ENCODE measurements at places on chromosomes 7 and 10. TPM values are rescaled to one million over a fixed set of nuclear protein-coding genes. Genes with fewer than 3 reads are reported as not detected.

DNA sequence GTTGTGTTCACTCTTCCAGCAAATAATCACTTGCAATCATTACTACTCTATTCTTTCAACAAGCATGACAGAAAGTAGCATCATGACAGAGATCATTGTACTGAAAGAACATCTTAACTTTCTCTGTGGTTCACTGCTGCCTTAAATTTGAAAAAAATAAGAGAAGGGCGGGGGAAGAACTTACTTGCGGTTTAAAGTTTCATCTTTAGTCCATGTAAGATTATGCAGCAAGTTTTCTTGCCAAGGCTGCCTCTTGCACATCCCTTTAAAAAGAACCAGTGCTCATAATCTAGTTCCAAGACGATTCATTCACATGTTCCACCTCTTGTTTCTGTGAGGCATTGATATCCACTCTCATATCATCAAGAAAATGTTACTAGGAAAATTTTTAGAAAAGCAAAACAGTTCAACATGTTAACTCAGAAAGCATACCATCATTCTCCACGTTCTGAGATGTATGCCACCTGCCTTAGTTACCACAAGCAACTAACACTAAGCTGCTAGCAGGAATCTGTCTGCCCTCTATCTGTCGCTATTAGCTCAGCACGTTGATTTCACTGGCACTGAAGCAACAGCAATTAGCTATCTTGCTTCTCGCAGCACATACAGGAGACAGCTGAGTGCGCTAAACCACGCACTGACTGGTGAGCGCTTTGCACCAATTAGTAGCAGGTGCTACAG is at the start of gene PCDH15:
Gene PCDH15, minus strand, starts transcription at position 491 of the 681 bp plus-strand sequence. CDS start 136,969 bp downstream, outside the sequence.
- peak; percentile 21 for DNase-seq

The SLC16A9 gene
- 0.26 TPM for total RNA-seq

DNA sequence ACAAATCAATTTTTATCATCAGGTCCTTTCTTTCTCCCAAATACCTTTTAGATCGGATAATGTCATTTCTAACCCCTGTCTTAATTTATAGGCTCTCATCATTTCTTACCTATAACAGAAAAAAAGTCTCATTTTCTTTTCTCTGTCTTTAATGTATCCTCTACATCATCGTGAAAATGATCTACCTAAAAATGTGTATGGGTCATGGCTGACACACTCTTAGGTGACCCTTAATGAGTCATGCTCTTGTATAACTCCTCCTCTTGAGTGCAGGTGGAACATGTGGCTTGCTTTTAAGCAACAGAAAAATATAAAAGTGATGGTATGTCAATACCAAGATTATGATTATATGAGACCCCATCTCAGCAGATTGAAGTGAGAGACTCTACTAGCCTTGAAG is 139.4 kb downstream of the SEMA3C start:
- no peak for DNase-seq

DNA sequence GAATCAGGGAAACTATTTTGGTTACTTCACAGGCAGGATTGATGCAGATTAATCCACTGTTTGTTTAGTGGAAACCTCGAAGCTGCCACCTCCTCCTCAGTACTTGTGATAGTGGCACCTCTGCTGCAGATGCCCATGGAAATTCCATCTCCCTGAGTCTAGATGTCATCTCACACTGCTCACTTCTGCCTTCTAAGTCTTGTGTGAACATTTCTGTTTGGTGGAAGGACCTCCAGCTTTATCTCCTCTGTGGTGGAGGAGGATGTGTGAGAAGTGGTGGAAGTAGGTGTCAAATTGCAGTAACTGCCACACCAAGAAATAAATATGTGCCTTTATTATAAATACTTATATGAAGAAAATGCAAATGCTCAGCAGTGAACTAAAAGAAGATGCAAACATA is 25.8 kb upstream of the GPR141 start:
- no peak for DNase-seq

DNA sequence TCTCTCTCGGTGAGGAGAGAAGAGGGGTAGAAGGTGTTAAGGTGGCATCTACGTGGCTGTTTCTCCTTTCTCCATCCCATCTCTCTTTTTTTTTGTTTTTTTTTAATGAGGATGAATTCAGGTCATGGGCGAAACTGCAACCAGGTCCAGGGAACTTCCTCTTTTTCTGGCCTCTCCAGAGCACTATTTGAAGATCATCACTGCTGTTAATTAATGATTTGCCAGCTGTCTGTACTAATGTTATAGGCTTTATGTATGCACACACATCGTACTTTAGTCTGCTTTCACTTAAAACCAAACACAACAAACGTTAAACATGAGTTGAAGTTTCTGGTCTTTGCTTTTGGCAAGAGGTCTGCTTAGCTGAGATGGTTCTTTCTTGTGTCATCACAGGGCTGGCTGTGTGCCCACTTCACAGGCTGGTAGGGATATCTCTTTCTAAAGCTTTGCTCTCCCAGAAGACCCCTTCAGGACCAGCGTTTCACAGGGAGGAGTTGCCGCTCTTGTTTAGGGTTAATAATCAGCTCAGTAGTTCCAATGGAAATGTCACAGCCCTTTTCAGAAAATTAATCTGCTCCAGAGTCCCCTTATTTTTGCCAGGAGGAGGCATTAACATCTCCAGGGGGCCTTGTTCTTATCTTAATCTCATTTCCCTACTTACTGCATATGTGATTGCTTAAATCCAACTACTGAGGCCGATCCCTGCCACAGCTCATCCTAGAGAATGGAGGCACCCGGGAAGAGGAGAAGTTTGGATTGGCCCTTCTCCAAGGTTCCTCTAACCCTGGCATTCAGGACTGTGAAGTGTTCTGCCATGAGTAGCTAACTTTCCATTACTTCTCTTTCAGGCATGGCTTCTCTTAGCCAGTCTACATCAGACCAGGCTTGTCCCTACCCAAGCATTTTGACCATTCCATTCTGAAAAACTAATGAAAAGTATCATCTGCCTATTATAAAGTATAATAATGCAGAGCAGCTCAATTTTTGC is 273.9 kb upstream of the NFE2L3 start:
- DNase-seq = no peak

DNA sequence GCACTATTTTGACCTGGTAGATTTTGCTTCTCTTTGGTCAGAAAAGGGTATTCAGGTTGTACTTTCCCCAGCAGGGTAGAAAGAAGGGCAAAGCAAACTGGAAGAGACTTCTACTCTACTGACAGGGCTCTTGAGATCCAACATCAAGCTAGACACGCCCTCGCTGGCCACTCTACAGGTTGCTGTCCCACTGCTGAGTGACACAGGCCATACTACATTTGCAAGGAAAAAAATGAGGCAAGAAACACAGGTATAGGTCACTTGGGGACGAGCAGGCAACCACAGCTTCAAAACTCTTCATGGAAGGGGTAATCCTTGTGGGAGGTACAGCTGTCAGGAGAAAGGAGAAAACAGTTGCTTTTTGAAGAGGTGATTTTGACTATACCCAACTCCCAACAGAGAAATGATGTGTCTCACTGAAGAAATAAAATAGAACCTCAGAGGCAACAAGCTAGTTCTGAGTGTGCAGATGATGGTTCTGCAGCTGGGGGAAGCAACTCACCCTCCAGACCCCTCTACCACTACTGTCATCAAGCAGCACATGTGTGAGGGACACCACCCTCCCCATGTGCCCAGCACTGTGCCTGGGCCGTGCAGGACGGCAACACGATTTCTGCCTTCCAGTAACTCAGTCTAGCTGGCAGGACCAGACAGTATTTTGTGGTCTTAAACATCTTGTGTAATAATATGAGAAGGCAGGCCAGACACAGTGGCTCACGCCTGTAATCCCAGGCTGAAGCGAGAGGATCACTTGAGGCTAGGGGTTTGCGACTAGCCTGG is 16.3 kb downstream of the AKR1B1 start:
- no peak for DNase-seq

- no peak for DNase-seq
Observed at GRCh38 chr7:88307823-88308222, 1.1 kb upstream of the STEAP4 start.

DNA sequence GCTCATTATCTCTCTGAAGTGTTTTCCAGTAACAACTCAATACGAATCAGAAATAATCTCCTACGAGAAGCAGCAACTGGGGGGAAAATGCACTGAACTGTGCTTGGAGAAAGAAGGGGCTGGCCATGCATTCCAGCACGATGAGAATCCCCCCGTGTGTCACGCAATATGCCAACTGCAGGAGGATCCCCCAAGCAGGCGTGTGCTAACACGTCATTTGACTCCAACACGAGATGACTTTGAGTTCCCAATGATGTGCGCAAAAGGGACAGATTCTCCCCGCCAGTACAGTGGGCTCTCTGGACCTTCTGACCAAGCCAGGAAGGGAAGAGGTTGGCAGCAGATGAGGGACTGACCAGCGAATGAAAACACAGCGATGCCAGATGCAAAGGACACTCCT is 105.5 kb downstream of the KCNMA1 start:
- no peak for DNase-seq

DNA sequence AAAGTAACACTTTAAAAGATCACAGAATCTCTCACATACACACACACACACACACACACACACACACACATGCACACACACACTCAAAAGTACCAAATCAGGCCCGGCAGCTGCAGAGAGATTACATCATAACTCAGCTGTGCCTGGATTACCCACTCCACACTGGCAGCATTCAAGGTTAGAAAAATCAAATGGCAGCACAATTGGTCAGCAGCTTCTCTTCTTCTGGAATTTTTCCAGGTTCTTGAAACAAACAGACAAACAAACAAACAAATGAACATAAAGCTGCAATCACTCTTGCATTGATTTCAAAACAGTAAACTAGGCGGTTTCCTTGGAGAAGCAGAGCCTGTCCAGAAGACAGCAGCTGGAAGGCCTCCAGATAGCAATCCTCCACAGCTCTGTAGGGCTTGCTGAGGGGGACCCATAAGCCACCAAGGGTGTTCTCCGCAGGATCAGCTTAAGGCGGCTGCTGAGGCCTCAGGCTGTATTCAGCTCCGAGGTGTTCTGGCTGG is 24.5 kb upstream of the FAM133B start:
- DNase-seq = no peak
